ENCODE measurements at places on chromosomes 5 and 9. TPM values are rescaled to one million over a fixed set of nuclear protein-coding genes. Genes with fewer than 3 reads are reported as not detected.

The PLAC8L1 gene
- not detected for total RNA-seq

The HARS2 gene
- 22.0 TPM for total RNA-seq

The CDKN2B gene
- total RNA-seq, result 17.6 TPM

The ITGA2 gene
- total RNA-seq, result 3.8 TPM

The ACOT12 gene
- total RNA-seq, result not detected

The CAMK2A gene
- not detected for total RNA-seq

The FBP2 gene
- total RNA-seq, result not detected

The PCDHB6 gene
- not detected for total RNA-seq

The CCNO gene
- 0.65 TPM for total RNA-seq

The CDHR2 gene
- not detected for total RNA-seq

The DOCK2 gene
- 3.0 TPM for total RNA-seq

The LCN15 gene
- not detected for total RNA-seq

The CCIN gene
- 1.6 TPM for total RNA-seq

The GRM6 gene
- total RNA-seq, result not detected

The HACD4 gene
- 2.1 TPM for total RNA-seq

The CER1 gene
- not detected for total RNA-seq

The TLX3 gene
- total RNA-seq, result not detected

The PCDHA12 gene
- total RNA-seq, result not detected

The TAL2 gene
- not detected for total RNA-seq

The INVS gene
- total RNA-seq, result 11.7 TPM

The PDE6A gene
- under 0.01 TPM for total RNA-seq
